IPS-NIHi11 (cell line): ENCODE measurements at places on chromosomes 1 and 21.

- DNase-seq: no peak
Observed at GRCh38 chr1:234838182-234838581, 228.2 kb upstream of the IRF2BP2 start.

DNA sequence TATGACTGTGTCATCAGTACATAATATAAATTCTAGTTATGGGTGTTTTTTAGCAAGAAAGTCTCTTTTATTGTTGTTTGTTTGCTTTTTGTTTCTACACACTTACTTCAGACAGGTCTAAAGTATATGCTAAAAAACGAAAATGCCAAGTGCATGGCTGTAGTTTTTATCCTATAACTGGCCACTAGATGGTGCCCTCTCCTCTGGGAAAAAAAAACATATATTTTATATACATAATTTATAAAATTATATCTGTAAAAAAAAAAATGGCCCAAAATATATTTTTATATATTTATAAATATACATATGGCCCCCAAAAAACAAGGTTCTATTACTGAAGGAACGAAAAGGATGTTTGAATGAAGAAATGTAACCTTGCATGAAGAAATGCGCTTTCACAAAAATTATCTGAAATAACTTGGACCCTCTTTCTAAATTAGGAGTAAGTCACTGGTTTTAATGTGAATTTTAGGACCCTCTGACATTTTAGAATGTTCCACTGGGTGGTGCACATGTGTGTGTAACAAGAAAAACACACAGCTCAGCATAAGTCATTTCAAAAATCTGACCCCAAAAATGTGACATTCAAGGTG lies 93.5 kb downstream of the TTLL7 start:
- no peak for DNase-seq

DNA sequence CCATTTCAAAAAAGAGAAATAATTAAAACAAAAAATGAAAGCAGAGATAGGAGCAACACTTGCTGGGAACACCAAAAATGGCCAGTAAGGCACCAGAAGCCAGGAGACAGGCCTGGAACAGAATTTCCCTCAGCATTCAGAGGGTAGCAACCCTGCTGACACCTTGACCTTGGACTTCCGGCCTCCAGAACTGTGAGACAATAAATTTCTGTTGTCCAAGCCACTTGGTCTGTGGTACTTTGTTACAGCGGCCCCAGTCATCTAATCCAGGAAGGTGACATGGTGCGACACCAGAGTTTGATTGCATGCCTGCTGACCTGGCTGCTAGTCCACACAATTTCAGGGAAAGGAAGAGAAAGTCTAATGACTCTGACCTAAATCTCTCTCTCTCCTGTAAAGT lies 10.6 kb upstream of the RAB4A start:
- no peak for DNase-seq

GRCh38 chr1:176536588-176536987 lies 73.6 kb downstream of the PAPPA2 start:
- no peak for DNase-seq

- peak; percentile 35 for DNase-seq
Observed at GRCh38 chr1:179770887-179771502, 27.9 kb downstream of the FAM163A start.

GRCh38 chr1:24022581-24023361 lies 42.6 kb upstream of the SRSF10 start:
- peak; percentile 33 for DNase-seq

- DNase-seq: no peak
Observed at GRCh38 chr21:15839026-15839425, 109.2 kb downstream of the USP25 start.

- DNase-seq: no peak
Observed at GRCh38 chr1:208950206-208950605, 633.3 kb upstream of the CAMK1G start.

GRCh38 chr1:182121787-182122186 lies 60.3 kb upstream of the ZNF648 start:
- no peak for DNase-seq

- DNase-seq: no peak
Observed at GRCh38 chr1:83632906-83633305, 366.0 kb downstream of the TTLL7 start.

- peak; percentile 80 for DNase-seq
Observed at GRCh38 chr1:153509729-153510354, 25.9 kb downstream of the S100A6 start.

DNA sequence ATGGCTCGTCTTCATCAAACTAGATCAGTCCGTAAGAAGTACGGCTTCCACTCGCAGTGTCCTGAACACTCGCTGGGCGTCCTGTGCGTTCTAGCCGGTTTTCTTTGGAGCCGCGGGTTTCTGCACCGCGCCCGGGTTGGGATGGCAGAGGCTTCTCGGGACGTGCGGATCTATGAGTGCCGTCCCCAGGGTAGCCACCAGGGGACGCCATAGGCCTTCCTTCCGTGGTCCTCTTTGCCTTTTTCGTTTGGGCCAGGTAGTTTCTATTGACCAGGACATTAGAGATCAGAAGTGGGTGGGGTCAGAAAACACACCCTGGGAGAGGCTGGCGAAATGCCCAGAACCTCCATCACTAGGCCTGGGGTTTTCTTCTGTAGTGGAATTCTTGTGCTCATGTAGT lies 273.8 kb downstream of the FAM72C start:
- DNase-seq: peak; percentile 24

DNA sequence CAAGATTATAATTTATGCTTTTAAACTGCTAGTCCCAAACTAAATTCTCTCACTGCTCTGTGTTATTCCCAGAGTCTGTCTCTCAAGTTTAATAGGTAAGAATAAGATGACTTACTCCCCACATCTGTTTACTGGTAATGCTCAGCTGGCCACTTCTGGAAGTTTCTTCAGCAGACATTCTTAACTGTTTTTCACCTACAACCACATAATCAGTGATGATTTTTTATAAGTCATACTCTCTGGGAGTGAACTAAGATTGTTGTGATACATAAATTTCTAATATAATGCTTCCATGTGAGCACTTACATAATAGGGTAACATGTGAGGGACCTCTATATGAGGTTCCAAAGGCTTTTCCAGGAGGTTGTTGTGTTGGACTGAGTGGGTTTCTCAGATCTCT lies 8.7 kb downstream of the SLAMF7 start:
- DNase-seq: no peak

DNA sequence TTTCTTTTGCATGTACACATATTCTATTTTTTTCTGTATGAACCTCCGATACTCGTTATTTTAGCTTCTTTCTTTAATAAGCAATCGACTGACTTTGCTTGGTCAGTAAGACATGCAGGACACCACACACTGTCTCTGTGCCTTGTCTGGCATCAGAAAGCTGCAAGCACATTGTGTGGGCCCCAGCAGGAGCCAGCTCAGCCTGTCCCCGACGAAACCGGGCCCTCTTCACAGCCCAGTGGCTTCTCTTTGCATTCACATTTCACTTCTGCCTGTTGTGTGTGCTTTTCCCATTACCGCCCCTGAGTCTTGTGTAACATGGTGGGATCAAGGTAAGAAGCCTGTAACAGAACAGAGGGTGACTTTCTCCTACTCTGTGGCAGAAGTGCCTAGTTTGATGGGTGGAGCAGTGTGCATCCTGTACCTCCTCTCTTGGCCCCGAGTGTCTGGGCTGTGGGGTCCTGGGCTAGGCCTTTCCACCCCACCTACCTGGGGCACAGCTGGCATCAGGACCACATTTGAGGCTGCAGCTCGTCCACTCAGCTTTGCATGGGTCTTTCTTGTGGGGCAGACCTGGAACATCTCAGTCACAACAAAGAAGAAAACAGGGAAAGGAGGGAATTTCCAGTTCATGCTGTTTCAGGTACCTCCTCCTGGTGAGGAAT lies 118.9 kb upstream of the COL6A1 start:
- DNase-seq: no peak

GRCh38 chr1:39977202-39977601 lies 22.3 kb downstream of the MFSD2A start:
- DNase-seq: no peak

DNA sequence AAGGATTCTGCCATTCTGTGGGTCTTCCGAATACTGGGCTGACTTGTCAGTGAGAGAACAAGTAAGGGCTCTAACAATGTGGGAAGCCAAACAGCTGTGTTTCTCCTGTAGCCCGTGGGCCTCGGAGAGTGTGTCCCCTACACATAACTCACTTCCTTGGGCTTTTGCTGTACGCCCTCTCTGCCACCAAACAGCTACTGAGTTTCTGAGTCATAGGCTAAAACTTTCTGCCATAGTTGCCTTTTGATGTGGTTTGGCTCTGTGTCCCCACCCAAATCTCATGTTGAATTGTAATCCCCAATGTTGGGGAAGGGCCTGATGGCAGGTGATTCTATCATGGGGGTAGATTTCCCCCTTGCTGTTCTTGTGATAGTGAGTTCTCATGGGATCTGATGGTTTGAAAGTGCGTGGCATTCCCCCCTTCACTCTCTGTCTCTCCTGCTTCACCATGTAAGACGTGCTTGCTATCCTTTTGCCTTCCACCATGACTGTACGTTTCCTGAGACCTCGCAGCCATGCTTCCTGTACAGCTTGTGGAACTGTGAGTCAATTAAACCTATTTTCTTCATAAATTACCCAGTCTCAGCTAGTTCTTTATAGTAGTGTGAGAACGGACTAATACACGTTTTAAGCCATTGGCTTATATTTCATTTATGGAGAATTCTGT lies 194.8 kb upstream of the HMCN1 start:
- DNase-seq: no peak

GRCh38 chr1:76336931-76337371 lies 262.4 kb downstream of the ST6GALNAC3 start:
- DNase-seq: peak; percentile 37
